ENCODE measurements at places on chromosomes 6 and 20.

GRCh38 chr6:108165714-108166663, at the start of gene NR2E1:
TSS of gene NR2E1 (plus strand) at chr6:108166022. CDS start at chr6:108166766, 744 bp downstream.
- DNase-seq, result no peak

- no peak for DNase-seq
Measured at GRCh38 chr6:115750292-115750691, 310.4 kb downstream of the FRK start.

DNA sequence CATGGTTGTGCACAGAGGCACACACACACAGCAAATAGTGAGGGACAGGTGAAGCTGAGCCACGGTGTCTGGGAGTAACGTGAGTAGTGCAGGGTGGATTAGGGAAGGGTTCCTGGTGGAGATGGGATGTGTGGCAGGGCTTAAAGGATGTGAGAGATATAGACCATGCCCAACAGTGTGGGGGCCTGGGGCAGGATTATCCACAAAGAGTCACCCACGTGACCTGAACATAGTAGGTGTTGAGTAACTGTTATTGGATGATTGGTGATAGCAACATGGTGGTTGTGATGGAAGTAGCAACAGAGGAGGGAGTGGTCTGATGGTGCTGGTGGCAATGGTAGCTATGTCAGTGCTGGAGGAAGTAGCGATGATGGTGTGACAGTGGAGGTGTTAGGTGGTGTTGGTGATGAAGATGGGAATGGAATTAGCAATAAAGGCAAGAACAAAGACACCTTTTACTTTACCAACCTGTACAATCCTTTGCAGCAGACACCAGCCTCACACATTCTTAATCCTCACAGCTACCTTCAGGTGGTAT, 135.1 kb downstream of the MRPL14 start:
- no peak for DNase-seq

DNA sequence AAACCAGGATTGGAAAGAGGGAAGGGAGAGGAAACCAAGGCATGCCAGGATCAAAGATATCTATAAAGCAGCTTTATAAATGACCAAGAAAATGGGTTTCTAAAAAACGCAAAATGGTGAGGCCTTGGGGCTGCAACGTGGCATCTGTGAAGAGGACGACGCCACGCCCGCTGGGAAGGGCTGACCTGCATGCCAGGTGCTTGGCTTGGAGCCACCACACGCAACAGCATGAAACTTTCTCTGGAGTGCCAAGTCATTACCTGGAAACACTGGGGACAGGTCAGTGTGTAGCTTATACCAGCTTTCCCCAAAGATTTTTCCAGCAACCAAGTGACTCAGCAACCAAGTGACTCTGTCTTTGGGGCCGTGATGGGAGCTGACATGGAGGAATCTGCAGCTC, 82.5 kb downstream of the POPDC3 start:
- peak; percentile 72 for DNase-seq

GRCh38 chr6:133404151-133404550, 163.0 kb downstream of the EYA4 start:
- DNase-seq, result no peak

GRCh38 chr6:63750400-63750799, 114.8 kb downstream of the PHF3 start:
- no peak for DNase-seq

GRCh38 chr6:154496793-154497517, 13.5 kb downstream of the CNKSR3 start:
- no peak for DNase-seq

GRCh38 chr6:164928057-164928727, 381.2 kb downstream of the C6orf118 start:
- DNase-seq, result no peak

GRCh38 chr6:162118706-162119105, 608.9 kb downstream of the PRKN start:
- DNase-seq, result no peak

DNA sequence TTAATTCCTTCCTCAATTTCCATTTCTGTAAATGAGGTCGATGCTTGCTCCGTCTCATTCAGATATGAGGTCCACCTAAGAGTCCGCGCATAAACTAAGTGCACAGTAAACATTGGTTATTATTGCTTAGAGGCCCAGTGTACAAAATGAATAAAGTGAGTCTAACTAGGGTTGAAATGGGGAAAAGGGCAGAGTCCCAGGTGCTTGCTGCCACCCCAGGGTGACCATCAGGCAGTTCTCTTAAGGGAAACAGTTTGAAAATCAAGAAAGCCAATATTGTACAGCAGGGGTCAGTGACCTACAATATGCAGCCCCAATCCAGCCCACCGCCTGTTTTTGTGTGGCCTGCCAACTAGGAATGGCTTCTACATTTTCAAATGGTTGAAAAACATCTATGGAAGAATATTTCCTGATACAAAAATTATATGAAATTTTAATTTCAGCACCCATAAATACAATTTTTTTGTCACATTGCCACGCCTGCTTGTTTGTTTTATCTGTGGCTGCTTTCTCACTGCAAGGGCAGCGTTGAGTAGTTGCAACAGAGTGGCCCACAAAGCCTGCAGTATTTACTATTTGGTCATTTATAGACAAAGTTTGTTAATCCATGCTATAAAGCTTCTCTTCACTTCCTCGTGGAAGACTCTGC, 43.3 kb downstream of the SLC13A3 start:
- DNase-seq, result no peak

GRCh38 chr20:48524582-48524981, 303.2 kb downstream of the PREX1 start:
- DNase-seq, result no peak

DNA sequence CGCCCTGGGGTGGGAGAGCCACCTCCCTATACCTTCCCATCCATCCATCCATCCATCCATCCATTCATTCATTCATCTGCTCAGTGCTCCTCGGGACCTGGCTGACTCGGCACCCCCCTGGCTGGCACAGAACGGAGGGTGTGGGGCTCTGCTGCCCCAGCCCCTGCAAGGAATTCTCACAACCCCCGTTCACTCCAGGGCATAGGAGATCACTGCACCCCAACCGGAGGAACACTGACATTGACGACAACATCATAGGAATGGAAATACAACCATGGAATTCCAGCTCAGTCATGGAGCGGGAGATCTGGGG, 28.1 kb upstream of the MRGBP start:
- no peak for DNase-seq

DNA sequence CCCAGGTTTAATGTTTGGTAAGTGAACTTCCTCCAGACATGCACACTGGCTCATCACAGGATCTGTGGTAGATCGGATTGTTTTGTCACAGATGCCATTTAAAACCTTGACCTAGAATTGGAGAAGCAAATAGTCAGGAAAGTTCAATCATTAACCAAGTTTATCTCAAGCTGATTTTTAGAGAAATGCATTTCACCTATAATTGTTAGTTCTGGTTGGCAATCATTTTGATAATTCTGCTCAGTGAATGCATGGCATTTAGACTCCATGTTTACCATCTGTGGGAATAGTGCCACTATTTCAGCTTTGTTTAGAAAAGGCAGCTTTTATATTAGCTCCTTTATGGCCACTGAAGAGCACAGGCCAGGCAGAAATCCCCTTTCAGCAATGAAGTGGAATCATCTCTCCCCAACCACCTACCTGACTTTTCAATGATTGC, 73.9 kb upstream of the IPCEF1 start:
- DNase-seq, result no peak

DNA sequence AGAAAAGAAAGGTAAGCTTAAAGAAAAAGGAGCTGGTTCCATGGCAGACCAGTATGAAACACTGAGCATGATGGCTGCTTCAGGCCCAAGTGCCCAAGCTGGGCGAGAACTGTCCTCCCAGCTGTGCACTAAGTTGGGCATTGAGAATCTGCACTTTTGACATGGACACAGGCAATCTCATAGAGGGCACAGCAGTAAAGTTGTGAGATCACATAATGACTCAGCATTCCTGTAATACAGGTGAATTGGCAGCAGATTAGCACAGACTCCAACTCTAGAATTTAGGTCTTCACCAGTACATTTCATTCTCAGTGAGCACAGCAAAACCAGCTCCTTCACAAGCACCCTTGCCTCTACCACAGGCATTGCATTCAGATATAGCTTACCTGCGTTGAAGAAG, 343.4 kb downstream of the PKHD1 start:
- DNase-seq, result peak; percentile 4

Data from MCF 10A (cell line).